Kidney epithelial cell (primary cell): ENCODE measurements at places on chromosomes 7 and 10. TPM values are rescaled to one million over a fixed set of nuclear protein-coding genes. Genes with fewer than 3 reads are reported as not detected.

MAGI2 gene
- 2.5 and 5.1 TPM in 2 replicates for total RNA-seq

LIPM gene
- total RNA-seq, result not detected in 2 replicates

SLC16A12 gene
- total RNA-seq, result 0.75 and 0.96 TPM in 2 replicates

HOXA4 gene
- total RNA-seq, result 4.5 and 7.4 TPM in 2 replicates

RBP4 gene
- total RNA-seq, result not detected in 2 replicates

HHEX gene
- total RNA-seq, result 1.6 and 1.8 TPM in 2 replicates
